ENCODE measurements at places on chromosomes 2 and 18.

GRCh38 chr2:70987386-70987785, 7.3 kb downstream of the TEX261 start:
- no peak for DNase-seq

- no peak for DNase-seq
These were observed 91.1 kb downstream of the C2orf74 start for GRCh38 chr2:61253136-61253535.

DNA sequence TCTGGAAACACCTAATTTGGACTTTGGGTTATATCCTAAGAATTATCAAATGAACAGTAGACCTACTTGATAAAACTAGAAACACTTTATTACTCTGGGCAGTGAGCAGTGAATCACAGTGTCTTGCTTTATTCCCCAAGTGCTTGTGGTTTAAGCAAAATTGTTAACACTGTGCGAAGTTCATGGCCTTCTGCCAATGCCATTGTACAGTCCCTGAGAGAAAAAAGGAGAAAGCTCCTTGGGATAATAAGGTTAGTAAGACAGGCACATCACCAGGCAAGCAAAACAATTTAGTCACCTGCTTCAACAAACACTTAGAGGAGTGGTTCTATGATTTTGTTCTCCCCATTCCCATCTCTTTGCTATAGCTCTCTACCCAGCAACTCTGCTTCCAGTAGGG, 39.8 kb downstream of the ADCYAP1 start:
- peak; percentile 52 for DNase-seq

GRCh38 chr2:48146552-48146951, 240.3 kb upstream of the FBXO11 start:
- DNase-seq, result peak; percentile 80

DNA sequence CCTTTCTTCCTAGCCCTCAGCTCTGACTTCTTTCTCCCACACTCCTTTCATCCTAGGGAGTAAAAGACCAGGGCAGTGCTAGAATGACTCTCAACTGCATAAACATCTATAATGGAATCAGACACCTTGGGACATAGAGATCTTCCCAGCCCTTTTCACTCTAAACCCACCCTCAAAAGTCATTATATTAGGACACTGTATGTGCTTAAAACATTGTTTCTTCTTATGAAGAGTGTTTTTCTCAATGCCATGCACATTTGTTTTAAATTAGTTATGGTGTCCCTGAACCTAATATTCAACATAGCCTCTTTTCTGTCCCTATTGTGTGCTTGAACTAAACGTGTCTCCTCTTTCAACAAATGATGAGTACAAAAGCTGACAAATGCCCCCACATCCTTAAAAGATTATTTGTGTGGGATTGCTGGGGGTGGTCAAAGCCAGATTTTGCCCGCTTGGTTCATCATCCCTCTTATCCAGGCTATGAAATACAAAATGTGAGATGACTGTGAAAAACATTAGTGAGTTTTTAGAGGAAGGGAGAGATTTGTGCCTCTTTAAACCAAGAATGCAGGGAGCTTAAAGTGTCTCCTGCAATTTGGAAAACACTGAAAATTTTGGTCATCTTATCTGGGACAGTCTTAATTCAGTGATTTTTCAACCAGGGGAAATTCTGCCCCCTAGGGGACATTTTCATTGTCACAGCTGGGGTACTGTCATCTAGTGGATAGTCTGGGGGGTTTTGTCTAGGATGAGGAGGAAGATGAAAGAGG, 29.0 kb downstream of the SERPINB5 start:
- DNase-seq, result peak; percentile 11

GRCh38 chr2:58427572-58428095, 186.5 kb upstream of the FANCL start:
- peak; percentile 52 for DNase-seq

- DNase-seq, result no peak
These were observed 31.4 kb downstream of the LGALSL start for GRCh38 chr2:64485331-64485730.

DNA sequence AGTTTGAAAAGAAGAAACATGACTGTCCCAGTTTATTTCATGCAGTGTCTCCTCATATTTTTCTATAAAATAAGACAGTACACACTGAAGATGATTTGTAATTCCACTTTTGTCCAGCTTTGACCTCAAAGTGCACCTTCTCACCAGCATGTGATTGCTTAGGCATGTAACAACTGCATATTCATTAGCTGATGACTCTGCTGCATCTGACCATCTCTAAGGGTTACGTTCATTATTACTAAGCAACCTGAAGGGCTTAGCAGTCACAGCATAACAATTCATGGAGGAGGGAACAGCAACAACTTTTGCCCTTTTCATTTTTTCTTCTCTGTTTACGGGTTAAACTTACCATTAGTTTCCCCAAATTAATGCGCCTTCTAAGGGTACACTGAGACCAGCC, 330.6 kb upstream of the PIK3C3 start:
- peak; percentile 69 for DNase-seq

DNA sequence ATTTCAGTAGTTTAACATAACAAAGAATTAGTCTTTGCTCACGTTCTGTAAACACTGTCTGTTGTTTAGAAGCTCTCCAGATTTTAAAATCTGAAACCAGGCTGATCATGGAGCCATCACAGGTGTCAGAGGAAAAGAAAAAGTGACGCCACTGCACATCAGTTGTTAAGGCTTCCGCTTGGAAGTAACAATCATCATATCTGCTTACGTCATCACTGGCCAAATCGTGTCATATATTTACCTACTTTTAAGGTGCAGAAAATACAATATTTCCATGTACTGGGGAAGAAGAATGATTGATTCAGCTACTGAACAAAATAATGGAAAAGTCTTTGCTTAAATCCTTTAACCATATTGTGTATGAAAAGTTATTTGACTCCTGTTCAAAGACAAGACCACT, 382.6 kb upstream of the MC4R start:
- DNase-seq, result no peak

DNA sequence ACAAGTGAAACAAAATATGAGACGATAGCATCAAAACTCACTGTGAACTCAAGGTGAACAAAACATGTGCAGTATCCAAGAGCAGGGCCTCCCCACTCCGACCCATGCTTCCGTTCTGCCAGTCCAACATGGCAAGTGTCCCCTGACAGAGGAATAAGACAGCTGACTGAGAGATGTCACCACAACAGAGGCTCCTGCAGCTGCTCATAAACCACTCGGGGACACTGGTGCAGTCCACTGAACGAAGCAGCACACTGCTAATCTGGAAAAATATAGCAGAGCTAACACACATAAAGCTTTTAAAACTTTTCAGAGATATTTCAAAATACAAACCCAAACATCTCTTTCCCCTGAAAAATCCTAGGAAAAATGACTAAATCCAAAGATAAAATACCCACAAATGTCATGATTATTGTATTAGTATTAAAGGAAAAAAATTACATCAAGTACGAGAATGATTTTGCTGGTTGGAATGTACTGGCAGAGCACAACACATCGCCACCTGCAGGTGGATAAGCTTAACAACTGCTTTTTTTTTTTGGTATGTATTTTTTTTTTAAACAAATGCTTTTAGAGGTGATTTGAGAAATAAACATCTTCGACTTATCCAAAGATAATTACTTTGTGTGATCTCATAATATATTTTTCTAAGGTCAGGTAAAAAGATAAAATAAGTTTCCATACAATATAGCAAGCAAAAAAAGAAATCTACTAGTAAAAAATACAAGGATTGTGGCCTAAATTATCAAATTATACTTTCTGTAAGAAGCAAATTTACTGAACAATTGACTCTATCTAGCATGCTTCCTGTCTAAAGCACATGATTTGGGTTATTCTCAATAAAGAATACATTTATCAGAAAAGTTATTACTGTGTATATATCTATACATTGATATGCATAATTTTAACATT, 18.6 kb downstream of the THADA start:
- DNase-seq, result peak; percentile 79

GRCh38 chr2:73235315-73236028, 1.4 kb downstream of the CCT7 start:
- peak; percentile 5 for DNase-seq

DNA sequence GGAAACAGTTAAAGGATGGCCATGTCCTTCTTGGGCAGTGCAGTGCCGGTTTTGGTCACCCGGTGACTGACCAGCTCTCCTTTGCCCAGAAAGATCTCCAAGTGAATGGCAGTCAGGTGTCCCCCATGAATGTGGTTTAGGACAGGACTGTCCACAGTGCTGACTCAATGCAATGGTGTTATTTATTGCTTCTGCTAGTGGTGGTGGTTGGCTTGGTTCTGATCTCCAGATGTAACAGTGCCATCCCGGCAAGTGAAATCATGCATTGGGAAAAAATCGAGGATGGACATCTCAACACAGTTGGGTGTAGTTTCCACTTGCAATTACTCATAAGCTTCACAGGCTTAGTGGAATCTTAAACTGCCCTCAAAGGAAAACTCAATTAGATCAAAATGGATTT, 81.9 kb downstream of the TGOLN2 start:
- DNase-seq, result no peak

DNA sequence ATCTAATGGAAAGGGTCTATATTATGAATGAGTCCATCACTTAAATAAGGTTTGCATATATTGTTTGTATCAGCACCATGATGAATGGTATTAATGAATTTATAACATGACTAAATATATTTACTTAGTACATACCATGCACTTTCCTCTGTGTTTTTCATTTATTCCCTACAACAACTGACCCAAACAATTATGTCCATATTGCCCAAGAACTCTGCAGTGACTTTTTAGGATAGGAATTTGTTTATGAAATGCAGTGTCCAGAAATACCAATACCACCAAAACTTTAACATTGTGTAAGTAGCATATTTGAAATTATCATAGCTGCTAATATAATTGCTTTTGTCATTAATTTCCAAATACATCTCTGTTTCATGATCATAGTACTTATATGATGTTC, 119.7 kb downstream of the WDR7 start:
- DNase-seq, result peak; percentile 53

DNA sequence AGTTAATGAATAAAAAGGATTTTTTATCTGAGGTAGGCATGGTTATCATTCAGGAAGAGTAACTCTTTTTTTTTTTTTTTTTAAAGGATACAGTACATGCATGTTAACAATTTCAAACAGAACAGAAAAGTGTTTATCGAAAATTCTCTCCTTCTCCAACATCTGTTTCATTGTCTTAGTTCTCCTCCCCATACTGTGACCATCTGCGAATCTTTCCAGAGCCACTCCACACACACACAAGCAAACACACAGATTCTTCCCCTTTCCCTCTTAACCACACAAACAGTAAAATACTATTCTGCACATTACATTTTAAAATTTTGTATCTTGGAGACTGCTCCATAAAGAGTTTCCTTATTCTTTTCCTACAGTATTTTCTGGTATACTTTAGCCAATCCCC, 38.0 kb downstream of the NPC1 start:
- DNase-seq, result no peak

- DNase-seq, result no peak
These were observed 48.1 kb downstream of the AQP12A start for GRCh38 chr2:240739797-240740196.

DNA sequence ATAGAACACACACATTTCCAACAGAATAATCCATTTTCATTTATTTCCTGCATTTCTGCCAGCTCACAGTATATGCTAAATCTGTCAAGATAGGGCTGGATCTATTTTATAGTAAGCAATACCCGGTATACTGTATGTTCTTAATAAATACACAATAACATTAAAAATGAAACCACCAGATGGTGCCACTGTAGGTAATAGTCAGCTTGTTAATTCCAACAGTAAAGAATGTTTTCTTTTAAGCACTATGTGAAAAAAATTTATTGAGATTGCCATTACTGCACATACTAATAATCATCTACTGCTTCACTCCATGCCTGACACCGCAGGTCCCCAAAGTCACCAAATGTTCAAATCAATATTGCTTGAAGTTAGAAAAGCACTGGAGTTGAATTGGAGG, 131.5 kb upstream of the PGAP1 start:
- no peak for DNase-seq

- no peak for DNase-seq
These were observed 365.3 kb downstream of the SATB2 start for GRCh38 chr2:199092419-199092818.

- DNase-seq, result peak; percentile 50
These were observed 12.4 kb downstream of the LRRFIP1 start for GRCh38 chr2:237639836-237640220.

DNA sequence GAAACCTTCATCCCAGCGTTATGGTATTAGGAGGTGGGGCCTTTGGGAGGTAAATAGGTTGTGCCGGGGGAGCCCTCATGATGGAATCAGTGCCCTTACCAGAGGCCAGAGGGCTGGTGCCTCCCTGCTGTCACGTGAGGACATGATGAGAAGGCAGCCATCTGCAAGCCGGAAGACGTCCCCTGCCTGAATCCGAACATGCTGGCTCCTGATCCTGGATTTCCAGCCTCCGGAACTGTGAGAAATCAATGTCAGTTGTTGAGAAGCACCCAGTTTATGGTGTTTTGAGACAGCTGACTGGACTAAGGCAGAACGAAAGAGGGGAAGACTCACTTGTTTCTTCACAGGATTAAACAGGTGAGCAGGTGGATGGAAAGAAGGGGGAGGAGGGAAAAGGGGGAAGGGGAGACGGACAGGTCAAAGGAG, 13.0 kb upstream of the KLF11 start:
- peak; percentile 25 for DNase-seq

GRCh38 chr18:44973282-44973681, 292.6 kb downstream of the SETBP1 start:
- DNase-seq, result no peak

GRCh38 chr18:32893915-32894314, 121.1 kb upstream of the KLHL14 start:
- peak; percentile 3 for DNase-seq

- DNase-seq, result peak; percentile 94
These were observed 81.7 kb downstream of the FEZ2 start for GRCh38 chr2:36516136-36516870.

DNA sequence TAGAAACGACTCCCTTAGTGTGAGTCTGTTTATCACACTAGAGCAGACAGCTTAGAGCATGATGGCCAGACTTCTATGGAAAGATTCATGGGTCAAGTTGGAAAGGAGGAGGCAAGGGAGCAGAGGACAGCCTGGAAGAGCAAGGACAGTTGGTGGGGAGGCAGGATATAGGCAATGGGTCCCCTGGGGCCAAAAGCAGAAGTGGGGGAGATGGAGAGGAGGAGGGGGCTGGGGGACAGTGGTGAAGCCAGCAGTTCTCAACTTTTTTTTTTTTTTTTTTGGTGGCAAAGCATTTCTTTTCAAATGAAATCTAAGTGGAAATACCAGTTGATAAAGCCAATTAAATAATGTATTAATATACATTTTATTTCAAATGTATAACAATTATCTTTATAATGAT, 197.9 kb downstream of the HRH4 start:
- DNase-seq, result no peak

DNA sequence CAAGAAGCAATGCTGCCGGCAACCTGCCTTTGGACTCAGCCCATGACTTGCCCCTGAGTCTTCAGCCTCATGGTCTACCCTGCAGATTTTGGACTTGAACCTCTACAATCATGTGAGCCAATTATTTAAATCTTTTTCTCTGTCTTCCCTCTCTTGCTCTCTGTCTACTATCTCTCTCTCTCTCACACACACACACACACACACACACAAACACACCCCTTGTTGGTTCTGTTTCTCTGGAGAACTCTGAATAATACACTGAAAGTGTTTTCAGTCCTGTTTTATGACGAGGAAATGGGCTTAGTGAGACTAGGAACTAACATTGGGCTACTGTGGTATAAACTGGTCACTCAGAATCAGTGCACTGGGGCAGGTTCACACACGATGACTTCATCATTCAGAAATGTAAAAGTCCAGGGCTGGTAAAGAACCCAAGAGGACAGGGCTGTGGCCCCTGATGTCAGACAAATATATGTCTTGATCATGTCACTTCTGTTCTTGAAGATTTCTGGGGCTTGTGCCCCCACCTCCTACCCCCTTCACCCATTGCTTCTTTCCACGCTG, 266.1 kb upstream of the SIX2 start:
- peak; percentile 24 for DNase-seq
